Stimulated activated CD8-positive, alpha-beta memory T cell treated with anti-CD3 and anti-CD28 coated beads, Interleukin-12 subunit alpha, Interleukin-12 subunit beta, amount 100 ng/mL, for 4 hours (primary cell): ENCODE measurements at places on chromosomes 7 and 10.

- no peak for DNase-seq
Measured at GRCh38 chr7:38199782-38200181, 21.7 kb downstream of the STARD3NL start.

DNA sequence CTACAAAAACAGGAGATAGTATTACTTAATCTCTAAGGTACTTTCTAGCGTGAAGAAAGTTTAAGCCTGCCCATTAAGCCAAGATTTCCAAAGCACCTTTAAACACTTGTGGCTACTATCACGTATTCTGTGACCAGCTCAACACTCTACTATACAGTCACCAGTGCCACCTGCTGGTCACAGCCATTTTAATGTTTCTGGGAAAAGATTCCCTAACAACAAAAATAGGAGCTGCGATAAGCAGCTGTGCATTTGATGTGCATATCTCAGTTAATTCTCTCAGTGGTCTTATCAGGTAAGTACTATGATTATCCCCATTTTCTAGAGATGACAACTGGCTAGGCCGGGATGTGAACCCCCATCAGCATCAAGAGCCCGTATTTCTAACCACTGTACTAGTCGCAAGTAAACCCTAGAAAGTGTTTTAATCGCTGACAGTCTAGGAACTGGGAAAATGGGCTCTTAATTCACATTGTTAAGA is 860 bp downstream of the SEC31B start:
- DNase-seq = no peak

DNA sequence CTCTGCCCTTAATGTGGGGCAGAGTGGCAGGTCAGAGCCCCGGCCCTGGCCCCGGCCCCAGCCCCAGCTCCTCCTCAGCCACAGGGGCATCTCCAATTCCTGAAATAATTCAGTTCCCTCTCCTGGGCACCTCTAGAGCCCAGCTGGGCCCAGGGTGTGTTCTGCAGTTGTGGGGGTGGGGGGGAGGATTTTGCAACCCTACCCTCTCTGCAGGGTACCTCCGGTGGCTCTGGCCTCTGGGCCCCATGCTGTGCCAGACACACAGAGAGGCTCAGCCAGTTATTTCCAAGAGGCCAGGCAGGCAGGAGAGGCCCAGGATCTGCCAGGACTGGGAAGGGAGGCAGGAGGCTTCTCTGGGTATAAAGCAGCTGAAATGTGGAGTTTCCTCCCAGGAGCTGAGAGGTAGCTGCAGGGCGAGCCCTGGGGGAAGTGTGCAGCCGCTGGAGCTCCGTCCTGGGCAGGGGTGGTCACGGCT is 47.9 kb downstream of the PWWP2B start:
- DNase-seq = no peak

- no peak for DNase-seq
Measured at GRCh38 chr7:124338861-124339260, 306.0 kb upstream of the TMEM229A start.

GRCh38 chr10:11146402-11147171 is 128.9 kb downstream of the CELF2 start:
- no peak for DNase-seq

DNA sequence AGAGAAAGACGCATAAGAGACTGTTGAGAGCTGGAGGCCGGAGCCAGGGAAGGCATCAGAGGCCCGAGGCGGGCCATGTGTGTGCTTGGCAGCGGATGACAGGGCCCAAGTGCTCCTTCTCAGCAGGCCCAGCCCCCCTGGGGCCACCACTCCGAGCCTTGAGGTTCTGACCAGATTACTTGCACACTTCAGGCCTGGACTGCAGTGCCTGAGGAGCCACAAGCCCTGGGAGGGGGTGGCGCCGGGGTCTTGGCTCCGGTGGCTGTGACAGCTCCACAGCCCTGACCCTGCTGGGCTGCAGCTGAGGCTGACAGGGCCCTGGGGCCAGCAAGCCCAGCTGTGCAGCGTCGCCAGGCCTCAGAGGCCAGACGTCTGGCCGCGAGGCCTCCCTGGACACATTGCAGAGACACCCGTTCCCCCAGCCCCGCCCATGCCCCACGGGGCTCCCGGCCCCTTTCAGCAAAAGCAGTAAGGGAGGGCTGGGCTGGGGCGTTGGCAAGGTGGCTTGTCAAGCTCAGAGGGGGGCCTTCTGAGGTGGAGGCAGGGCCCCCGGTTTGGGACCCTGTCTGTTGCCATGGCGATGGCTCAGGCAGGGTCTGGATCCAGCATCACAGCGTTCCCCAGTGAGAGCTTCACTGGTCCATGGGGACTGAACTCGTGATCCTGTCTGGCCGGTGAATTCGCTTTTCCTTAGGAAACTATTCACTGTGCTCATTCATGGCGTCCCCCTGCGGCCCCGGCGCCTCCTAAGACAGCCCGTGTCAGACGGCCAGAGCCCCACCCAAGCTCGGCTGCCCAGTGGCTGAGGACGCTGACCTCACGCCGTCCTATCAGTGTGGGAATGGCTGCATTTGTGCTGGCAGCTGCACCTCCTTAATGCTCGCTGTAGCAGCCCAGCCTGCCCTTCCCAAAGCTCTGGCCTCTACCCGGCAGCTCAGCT is 5.7 kb downstream of the ELN start:
- no peak for DNase-seq

- DNase-seq = no peak
Measured at GRCh38 chr10:121578965-121579364, 19.3 kb downstream of the FGFR2 start.

GRCh38 chr7:103809229-103809994 is 180.0 kb downstream of the RELN start:
- DNase-seq = no peak

DNA sequence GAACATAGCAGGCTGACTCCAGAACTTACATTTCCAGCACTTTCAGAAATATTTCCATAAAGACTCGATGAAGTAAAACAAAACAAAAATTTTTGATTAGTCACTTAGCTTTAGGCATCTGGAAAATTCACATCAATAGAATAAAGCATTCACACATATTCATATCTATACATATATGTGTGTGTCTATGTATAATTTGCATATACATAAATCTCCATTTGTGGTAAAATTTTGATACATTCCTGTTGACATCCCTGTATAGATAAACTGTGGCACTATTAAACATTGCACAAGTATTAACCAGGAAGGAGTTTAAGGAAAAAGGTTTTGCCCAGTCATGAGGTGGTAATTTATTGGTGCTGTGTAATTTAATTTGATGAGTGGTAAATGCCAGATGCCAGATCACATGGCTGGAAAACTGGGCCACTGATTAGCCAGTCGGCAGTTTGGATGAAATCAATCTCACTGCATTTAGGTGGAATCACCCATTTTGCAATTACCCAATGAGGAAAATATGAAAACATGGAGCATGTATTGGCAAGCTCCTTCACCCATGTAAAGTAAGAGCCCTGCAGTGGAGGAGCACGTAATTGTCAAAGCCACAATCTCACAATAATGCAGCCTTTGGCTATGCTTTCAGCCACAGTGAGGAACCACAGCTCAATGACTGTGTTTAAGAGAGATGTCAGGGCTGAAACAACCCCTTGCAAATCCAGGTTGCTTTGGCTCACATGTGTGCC is 294.6 kb downstream of the RNLS start:
- DNase-seq = no peak

GRCh38 chr10:62992145-62992721 is 140.9 kb upstream of the NRBF2 start:
- no peak for DNase-seq

DNA sequence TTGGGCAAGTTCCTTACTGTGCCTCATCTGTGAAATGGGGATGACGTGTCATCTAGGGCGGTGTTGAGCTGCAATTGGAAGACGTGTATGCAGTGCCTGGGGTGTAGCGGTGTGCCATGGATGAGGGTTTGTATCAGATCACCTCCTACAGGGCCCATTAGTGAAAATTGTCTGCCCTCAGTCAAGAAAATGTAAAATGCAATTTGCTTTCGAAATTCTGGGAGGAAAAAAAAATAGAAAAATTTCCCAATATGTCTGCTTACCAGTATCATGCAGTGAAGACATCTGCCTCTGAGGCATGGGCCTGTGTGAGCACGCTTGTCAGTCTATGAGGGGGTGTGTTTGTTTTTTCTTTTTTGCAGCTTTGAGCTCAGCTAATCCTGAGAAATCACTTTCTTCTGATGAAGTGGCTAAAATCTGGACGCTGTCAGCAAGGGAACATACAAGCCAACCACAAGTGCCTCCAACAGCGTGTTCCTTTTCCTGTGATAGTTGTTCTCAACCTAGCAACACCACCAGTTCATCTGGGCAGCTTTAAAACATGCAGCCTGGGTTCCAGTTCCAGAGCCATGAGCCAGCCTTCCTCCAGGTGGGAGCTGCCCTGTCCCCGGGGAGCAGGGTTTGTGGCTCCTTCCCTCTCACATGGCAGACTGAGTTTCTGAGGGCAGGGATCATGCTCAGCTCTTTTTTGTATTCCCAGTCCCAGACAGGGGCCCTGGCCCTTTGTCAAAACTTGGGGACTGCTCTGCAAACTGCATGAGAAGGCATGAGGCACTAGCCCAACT is 10.3 kb downstream of the FAM241B start:
- DNase-seq = no peak

DNA sequence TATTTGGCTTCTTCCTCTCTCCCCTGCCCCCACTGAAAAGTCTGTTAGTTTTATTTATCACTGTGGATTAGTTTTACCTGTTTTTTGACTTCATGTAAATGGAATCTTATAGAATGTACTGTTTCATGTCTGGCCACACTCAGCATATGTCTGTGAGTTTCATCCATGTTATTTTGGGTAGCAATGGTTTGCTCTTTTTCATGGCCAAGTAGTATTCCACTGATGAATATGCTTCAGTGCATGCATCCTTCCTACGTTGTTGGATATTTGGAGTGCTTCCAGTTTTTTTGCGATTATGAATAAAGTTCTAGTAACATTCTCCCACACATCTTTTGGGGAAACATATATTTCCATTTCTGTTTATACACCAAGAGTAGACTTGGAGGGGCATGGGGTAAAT is 19.1 kb downstream of the TCF7L2 start:
- DNase-seq = no peak

GRCh38 chr7:150356265-150356897 is 12.2 kb upstream of the REPIN1 start:
- no peak for DNase-seq

DNA sequence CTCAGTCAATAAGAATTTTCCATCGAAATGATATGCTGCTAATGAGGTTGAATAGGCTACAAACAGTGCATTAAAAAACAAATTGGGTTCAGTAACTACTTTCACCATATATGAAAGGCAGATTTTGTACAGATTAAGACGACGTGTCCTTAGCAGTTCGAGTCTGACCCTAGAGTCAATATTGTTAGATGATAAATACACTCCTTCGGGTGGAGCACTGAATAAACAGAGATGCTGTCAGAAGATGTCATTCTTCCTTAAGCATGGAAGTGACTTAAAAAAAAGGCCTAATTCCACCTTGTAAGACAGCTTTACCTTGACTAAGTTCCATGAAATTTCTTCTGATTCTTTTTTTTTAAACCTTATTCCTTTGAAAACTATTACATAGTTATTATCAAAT is 5.8 kb upstream of the AGR2 start:
- no peak for DNase-seq

- no peak for DNase-seq
Measured at GRCh38 chr10:86775056-86775869, 18.8 kb downstream of the BMPR1A start.

DNA sequence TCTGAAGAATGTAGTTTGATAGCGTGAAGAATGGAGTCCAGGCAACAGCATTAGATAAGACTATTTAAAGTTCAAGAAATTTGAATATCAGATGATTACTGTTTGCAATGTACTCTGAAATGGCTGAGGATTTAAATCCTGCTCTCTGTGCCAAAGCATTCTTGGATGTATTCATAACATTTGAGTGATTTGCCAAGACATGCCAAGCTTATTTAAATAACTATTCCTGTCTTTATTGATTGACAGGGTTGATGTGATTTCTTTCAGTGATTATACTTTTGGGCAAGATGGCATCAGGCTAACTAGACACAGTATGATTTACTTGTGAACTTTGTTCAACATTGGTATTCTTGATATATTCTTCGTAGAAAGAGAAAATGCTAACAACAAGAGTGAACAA is 168.7 kb downstream of the GNAI1 start:
- no peak for DNase-seq

DNA sequence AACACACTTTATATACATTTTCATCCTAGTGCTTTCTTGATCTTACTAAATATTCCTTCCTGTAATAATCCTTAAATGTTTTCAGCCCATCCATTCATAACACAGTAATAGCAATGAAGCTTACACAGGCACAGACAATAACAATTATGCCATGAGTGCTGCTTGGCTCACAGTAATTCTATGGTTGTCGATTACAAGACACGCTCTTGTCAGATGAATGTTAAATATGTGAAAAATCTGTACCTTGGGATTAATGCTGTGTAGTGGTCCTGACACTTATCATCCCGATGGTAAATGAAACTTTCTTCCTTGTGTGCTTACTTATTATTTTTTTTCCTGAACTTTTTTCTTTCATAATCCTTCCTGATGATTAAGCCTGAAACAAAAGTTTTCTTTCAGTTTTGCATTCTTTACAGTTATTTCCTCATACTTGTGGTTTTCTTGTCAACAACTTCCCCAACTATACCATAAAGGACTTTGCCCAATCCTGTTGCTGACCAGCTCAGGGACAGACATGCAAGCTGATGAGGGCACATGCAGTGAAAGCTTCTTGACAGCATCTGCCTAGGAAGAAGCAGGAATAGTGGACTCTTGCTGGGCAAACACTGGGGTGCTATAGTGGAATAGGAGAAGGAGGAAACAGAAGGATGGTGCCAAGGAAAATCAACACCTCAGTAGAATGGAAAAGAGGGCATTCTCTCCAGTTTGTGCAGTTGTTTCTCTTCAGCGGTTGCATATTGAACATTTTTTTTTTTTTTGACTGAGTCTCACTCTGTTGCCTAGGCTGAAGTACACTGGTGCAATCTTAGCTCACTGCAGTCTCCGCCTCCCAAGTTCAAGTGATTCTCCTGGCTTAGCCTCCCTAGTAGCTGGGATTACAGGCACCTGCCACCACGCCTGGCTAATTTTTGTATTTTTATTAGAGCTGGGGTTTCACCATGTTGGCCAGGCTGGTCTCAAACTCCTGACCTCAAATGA is 6.7 kb upstream of the MGAM2 start:
- no peak for DNase-seq

DNA sequence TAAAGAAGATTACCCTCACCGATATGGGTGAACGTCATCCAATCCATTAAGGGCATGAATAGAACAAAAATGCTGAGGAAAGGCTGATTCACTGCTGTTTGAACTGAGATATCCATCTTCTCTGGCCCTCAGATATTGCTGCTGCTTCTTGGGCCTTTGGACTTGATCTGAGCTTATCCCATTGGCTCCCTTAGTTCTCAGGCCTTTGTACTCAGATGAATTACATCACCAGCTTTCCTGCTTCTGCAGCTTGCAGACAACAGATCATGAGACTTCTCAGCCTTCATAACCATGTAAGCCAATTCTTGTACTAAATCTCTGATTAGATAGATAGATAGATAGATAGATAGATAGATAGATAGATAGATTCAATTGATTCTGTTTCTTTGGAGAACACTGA is 40.2 kb downstream of the CYCS start:
- DNase-seq = no peak
